ENCODE measurements at places on chromosomes 5 and 9.

DNA sequence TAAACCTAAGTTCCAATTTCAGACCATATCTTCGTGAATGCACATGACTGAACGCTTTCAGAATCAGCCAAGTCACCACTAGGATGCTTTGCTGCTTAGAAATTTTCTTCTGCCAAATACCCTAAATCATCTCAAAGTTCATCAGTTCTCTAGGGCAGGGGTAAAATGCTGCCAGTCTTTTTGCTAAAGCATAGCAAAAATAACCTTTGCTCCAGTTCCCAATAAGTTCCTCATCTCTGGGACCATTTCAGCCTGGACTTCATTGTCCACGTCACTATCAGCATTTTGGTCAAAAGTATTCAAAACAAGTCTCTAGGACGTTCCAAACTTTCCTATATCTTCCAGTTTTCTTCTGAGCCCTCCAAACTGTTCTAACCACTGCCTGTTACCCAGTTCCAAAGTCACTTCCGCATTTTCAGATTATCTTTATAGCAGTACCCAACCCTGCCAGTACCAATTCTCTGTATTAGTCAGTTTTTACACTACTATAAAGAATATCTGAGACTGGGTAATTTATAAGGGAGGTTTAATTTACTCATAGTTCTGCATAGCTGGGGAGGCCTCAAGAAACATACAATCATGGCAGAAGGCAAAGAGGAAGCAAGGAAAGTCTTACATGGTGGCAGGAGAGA lies 74.8 kb downstream of the NR3C1 start:
- no peak for DNase-seq

DNA sequence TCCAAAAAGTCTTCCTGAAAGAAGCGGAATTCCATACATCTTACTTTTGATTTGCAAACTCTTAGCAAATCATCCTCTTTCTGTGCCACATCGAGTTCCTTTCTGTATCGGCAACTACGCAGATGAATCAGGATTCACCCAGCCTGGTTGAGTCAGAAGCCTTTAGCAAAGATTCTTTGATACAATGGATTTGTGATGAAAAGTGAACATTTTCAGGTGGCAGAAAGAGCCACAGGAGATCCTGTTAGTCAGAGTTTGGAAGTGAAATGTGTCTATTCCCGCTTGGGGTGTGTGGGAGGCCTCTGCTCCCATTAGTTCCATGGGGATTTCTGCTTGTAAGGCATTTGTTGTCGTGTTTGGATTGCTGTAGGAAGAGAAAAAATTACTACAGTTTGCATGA lies 351.8 kb upstream of the WWC1 start:
- no peak for DNase-seq

DNA sequence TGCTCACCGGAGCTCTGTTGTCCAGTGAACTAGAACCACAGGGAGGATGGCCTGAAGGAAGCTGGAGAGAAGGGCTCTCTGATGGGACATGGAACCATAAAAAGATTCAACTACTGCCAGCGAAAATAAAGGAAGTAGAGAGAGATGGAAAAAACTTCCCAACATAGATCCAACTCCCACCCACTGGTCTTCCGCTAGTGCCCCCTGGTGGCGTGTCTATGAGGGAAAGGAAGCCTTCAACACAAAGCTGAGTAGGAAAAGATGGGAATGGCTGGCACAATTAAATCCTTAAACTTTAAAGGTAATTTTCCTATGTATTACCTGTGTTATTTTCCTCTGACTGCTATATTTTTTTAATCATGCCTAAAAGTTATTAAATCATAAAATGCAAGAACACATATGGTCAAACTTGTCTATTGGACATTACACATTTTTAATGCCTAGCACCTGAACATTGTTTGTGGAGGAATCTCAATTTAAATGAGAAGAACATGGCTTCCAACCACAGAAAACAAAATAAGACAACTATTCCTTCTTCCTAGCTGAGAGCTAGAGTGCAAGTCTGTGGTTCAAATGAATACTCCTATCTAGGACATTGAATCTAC lies 51.5 kb downstream of the CEP120 start:
- DNase-seq, result no peak

DNA sequence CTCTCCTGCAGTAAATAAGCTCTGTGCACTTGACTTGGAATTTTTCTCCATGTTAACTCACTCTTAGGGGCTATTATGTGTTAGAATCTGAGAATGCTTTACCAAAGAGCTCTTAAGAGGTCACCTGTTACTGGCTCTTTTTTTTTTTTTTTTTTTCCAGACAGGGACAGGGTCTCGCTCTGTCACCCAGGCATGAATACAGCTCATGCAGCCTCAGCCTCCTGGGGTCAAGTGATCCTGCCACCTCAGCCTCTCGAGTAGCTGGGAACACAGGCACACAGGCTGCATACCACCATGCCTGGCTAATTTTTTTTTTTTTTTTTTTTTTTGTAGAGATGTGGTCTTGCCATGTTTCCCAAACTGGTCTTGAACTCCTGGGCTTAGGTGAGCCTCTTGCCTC lies 22.1 kb downstream of the HMGXB3 start:
- no peak for DNase-seq

- no peak for DNase-seq
Measured at GRCh38 chr5:34699155-34700077, 43.3 kb downstream of the RAI14 start.

DNA sequence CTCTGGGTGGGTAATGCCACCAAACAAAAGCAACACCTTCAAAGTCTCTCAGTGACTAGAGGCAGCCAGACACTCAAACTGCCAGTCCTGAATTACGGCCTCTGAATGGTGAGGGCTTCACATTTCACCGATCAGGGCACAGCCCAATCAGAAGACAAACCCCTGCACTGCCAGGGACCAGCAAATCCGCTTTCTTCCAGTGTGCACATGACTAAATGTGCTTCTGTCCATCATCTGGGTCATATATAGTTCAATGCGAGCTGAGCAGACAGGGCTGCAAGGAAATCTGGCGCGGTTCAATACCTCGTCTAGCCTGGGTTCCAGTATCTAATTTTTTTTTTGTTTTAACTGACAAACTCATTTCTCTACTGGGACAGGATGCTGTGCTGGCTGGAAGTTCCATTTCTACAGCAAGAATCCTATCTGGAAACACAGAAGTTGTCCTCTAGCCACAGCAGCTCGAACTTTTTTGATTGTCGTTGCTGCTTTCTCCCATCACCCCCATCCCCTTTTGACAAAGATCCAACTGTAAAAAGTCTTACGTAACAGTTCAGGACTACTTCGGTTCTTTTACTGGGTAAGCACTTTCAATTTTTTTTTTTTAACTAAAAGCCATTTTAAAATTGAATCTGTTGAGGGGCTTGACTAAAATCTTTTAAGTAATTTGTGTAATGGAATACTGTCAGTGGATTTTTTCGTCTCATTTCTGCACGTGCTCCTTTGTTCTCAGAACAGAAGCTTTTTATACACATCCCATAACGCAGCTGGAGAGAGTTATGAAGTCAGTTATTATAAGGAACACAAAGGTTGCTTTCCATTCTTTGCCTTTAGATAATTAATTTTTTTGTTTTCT lies 112.7 kb downstream of the NR6A1 start:
- peak; percentile 86 for DNase-seq

DNA sequence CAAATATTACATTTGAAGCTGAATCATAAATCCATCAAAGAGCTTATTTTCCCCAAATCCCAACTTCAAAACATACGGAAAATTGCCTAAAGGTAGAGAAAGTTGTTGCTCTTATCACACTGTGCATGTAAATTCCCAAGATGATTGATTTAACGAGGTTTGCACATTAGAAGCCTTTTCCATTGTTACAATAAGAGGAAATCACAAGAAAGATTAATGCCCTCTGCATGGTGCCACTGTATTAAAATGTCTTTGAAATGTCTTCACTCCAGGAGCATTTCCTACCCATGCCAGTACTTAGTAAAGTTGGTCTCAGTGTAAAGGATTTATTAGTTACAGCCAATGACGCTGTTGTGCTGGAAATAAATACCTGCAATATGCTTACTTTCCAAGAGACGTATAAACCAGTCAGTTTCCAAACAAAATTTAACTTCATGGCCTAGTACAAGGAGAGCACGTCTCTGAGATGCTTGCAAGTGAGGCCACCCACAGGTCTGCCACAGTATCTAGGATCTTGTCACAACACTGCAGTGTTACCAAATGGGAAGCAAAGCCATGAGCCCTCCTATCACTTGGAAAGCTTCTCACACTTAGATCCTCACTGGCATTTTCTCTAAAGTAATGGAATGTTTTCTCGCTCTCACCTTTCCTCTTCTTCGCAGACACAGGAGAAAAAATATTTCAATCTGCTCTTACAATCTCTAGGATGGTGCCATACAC lies 112.4 kb downstream of the CETN3 start:
- DNase-seq, result no peak

DNA sequence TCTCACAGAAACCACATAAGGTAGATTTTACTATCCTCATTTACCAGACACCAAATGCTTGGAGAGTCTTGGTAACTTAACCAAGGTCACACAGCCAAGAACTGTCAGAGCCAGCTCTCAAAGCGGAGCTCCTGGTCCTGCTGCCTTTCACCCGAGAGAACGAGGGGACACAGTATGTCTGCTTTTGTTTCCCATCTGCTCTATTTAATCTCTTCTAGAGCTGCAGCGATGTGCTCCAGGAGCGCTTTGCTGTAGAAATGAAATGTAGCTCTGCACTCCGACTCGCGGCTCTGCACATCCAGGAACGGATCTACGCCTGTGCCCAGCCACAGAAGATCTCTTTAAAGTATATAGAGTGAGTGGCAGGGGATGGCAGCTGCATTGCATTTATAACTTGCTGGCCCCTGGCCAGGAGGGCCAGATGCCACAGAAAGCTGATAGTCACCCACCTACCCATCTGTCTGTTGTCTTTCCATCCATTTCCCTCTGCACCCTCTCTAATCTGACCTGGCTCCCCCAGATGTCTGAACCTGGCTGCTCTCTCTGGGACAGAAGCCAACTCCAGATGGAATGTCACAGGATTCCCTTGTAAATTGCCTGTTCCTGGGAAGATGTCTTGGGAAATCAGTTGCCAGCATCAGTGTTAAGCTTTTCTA lies 21.4 kb upstream of the TRMT10B start:
- DNase-seq, result no peak

DNA sequence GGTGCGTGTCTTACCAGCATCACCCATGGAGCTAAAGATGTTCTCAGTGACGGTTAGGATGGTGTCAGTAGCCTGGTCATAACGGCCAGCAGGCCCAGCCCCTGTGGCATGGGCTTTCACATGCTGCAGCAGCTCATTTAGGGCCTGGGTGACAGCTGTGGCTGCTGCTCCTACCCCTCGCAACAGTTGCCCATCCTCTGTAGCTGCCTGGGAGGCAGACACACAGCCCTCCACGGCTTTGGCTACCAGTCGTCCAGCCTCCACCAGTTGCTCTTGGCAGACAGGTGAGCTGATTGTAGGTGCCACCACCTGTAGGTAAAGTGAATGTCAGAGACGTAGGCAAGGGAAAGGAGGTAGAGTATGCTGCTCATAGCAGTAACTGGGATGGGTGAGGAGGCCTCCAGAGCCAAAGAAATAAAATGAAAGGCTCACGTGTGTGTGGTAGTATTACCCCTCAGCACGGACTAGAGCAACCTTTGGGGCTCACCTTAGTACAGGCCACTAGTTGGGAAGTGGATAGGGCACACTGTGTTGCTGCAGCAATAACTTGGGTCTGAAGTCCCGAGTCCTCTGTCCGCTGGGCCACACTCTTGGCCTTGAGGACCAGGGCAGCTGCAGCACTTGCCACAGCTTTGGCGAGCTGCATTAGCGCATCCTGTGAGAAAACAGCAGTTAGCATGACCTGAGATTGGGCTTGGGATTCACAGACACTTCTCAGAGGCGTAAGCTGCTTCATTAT lies 14.7 kb downstream of the TLN1 start:
- DNase-seq, result no peak

DNA sequence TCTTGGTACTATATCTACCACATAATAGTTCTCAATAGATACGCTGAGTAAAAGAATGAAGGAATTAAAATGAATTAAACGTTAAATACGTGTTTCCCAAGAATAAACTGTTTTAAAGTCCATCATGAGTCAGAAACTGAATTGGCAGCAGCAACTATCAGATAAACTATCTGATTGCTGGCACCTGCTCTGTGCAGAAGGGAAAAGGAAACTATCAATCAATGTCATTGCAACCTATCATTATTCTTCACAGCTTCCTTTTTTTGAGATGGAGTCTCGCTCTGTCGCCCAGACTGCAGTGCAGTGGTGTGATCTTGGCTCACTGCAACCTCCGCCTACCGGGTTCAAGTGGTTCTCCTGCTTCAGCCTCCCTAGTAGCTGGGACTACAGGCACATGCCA lies 8.8 kb upstream of the WDR36 start:
- no peak for DNase-seq

DNA sequence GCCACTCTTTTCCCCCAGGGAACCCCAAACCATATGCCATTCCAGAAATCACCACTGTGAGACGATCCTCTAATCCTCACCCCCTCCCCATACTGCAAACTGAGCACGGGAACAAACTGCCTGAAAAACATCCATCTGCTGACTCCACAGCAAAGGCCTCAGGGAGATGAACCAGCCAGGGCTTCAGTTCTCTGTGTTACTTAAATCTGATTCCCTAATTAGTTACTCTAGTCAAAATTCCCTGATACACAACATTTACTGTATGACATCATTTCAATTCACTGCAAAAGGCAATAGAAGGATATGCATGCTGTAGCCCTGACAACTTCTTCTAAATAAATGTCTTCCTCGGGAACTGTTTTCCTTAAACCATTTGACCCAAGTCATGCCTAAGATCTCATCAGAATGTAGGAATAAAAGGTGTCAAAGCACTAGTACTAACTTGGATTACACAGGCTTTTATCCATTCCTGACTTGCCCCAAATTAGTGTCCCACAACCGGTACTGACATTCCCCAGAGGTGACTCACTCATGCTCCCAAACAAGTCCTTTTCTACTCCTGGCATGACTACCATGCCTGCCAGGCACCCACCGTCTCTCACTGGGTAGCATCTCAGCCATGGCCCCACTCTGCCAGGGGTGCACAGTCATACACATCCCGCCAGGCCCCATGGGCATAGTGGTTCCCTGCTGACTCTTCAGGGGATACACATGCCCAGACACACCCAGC lies 35.0 kb downstream of the MTX3 start:
- DNase-seq, result peak; percentile 45

DNA sequence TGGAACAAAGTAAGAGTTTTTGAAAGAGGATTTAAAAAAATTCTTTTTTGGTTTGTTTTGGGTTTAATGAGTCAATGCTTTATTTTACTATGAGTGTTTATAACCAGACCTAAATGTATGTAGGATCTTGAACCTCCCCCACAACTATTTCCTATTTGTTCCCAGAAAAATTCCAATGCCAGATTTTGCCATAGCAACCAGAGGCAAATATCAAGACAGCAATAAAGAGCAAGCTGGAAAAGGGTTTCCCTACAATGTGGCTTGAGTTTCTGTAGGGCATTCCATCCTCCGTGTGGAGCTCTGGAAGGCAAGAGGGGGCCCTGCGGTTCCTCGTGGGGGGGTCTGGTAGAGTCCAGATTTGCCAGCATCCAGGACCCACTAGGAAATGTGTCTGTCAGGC lies 27.8 kb upstream of the GDNF start:
- no peak for DNase-seq

GRCh38 chr5:61817472-61818326 lies 485.6 kb downstream of the ZSWIM6 start:
- peak; percentile 50 for DNase-seq

GRCh38 chr5:149212198-149212951 lies 59.3 kb upstream of the AFAP1L1 start:
- peak; percentile 14 for DNase-seq
